ENCODE measurements at places on chromosomes 5 and 9.

GRCh38 chr9:86079865-86080469, 19.4 kb downstream of the GOLM1 start:
- DNase-seq, result no peak

DNA sequence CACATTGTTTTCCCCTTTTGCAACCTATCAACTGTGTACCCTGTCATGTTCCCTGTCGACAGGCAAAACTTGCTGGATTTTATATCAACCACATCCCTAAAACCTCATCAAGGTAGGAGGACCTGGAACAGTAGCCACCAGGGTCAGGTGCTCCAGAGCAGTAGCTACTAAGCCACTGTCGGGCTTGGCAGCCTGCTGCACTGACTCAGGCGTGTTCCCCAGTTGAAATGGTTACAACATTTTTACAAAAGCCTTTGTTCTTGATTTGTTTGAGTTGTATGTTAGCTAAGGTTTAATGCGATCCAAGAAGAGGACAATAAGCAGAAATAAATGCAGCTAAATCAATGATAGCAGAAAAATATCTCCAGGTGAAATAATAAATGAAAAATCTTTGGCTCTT, 407.4 kb upstream of the TLE4 start:
- DNase-seq, result no peak

DNA sequence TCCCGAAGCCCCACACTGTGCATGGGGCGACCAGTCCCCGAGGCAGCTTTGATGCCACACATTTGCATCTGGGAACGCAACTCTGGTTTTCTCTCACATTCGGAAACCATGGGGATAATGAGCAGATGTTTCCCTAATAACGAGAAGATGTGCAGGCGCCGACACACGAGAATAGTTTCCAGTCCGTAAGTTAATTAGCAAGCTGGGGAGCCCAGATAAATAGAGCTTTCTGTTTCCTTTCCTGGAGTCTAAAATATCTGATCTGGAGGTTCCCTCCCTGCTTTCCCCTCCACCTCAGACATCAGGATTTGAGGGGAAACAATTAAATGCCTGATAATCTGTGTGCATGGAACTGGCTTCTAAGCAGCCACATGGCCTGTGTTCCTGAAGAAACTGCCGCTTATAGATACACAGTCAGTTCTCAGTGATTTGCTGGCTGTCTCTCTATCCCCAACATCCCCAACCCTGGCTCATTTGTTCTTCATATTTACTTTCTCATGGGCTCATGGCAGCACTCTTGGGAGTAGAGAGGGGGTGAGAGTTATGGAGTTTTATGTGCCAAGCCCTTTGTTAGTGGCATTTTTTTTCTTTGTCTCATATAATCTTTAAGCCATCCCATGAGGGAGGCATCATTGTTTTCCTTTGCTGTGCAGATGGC, 62.8 kb downstream of the PDZD2 start:
- DNase-seq, result no peak

DNA sequence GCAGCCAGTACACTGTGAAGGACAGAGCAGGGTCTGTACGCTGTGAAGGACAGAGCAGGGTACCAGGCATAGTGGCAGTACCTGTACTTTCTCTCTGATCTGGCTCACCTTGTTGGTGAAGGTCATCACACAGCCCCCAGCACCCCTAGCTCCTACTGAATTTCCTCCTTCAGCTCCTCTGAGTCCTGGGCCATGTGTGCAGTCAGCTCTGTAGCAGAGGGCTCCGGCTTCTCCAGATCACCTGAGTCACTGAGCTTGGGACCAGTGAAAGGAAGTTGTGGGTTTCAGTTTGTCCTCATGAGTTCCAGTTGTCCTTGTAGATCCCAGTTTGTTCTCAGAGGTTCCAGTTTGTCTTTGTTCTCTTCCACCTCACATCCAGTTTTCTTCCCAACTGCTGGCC, 5.5 kb downstream of the NUDT2 start:
- DNase-seq, result no peak

DNA sequence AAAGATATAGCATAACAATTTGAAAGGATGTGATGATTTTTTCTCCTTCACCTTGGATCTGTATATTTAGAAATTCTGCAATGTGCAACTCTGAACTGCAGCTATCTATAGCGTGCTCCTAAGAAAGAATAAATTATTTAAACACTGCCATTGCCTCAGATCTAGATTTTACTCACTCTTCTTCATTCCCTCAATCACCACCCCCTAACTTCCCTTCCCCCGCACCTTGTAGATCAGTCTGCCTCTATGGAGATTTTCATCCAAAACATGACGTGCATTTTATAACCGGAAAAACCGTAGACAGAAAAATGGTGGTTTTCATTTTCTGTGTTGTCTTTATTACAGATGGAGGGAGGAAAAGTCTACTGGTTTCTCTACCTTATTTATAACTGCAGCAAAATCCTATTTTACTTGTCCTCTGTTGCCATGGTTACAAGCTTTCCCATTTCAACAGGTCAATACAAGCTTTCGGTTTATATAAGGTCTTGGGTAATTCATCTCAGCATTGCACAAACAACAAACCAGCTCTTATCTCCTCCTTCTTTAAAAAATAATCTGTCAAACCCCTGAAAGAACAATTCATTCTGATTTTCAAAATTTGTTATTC, 480.0 kb downstream of the TAF11L14 start:
- no peak for DNase-seq

- DNase-seq, result no peak
Observed at GRCh38 chr9:31030741-31031202, 1353.7 kb upstream of the ACO1 start.

DNA sequence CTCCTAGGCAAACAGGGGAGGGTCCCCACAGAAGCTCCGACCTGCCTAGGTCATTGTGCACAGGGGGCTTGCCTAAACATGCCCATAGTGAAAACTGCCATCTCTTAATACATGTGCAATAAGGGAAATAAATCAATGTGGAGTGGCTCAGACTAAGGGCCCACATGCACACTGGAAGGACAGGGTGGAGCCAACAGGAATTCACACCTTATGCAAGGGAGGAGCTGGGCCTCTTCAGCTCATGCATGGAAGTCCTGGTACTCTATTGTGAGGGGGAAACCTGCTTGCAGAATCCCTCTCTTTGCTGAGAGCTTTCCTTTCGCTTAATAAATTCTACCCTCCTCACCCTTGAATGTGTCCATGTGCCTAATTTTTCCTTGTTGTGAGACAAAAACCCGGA, 815.8 kb downstream of the EFNA5 start:
- DNase-seq, result no peak

GRCh38 chr5:75567710-75568109, 43.5 kb upstream of the ANKDD1B start:
- no peak for DNase-seq

GRCh38 chr5:150181766-150182545, 7.9 kb upstream of the SLC6A7 start:
- no peak for DNase-seq

- DNase-seq, result peak; percentile 83
Observed at GRCh38 chr9:32968101-32969011, 33.1 kb downstream of the APTX start.

DNA sequence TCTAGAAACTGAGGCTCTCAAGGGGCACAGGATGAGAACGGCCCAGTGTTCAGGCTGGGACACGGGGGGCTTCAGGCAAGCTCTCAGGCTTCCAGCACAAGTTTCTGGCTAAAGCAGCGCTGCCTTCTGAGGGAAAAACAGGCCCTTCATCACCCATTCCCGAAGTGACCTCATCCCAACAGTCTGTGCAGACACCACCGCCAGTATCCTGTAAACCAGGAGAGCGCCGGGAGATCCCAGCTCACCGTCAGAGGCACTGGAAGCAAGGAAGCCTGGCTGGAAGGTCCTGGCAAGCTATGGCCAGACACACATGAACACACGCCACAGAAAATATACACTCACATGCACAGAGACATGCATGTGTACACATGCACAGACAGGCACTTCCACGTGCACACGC, 8.8 kb downstream of the SLC12A7 start:
- DNase-seq, result no peak

DNA sequence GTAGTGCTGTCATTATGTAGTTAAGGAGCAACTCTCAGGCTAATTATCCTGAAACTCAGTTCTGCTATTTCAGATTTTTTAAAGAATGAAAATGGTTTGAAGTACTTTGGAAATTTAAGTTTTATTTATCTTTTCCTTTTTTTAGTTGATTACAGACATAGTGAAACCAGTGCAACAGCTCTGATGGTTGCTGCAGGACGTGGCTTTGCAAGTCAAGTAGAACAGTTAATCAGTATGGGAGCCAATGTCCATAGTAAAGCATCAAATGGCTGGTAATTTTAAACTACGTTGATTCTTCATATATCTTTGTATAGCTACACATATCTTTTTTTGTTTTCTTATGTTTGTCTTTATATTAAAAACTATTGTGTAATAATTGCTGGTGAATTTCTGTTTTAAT, 34.9 kb downstream of the YTHDC2 start:
- DNase-seq, result no peak

GRCh38 chr9:129080298-129080600, 662 bp upstream of the DOLPP1 start:
- no peak for DNase-seq

DNA sequence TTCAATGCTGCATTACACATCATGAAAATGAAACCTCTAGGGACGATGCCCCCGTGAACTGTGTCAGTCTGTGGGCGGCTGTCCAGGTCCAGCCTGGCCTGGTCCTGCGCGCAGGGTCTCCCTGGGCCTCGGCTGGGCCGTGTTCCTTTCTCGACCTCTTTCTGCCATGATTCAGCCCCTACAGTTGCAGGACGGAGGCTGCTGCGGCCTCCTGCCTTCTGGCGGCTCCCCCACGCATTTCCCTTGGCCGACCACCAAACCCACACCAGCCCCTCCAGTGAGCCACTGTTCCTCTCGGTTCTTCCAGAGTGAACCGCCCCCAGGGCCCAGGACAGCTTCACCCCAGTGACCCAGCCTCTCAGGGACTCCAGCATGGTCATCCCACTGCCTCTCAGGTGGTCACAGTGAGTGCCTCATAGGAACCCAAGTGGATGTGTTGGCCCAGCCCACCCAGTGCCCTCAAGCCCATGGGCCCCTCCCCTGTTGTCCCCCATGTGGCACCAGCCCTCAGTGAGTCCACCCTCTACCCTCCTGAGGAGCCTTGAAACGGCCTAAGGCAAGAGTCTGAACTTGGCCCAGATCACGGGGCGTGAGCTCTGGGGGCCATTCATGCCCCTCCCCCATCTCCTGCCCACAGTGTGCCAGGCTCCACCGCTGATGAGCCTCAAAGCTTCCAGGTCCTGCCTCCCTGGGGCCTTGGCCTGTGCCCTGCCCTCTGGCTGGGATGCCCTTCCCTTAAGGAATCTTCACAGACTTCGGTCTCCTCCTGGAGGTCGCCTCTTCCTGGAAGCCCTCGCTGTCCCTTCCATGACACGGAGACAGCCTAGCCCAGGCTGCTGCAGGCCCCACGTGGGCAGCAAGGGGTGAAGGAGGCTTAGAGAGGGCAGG, 10.0 kb upstream of the CLIC3 start:
- no peak for DNase-seq

DNA sequence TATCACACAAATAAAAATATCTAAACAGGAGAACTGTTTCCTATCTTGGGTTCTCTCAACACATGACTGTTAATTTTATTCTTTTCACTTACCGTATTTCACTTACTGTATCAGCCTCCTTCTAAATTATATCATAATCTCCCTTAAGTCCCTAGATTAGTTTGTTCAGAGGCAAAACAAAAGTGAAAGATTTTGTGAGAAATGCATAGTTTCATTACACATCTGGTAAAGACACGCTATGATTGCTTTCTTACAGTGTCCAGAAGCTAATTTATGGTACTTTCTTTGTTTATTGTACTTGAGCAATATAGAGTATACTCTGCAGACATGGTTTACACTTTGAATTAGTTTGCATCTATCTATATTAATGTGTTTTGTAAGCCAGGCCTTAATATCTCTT, 159.7 kb upstream of the TLX3 start:
- no peak for DNase-seq

GRCh38 chr9:79259858-79260257, 311.9 kb upstream of the TLE4 start:
- DNase-seq, result no peak

DNA sequence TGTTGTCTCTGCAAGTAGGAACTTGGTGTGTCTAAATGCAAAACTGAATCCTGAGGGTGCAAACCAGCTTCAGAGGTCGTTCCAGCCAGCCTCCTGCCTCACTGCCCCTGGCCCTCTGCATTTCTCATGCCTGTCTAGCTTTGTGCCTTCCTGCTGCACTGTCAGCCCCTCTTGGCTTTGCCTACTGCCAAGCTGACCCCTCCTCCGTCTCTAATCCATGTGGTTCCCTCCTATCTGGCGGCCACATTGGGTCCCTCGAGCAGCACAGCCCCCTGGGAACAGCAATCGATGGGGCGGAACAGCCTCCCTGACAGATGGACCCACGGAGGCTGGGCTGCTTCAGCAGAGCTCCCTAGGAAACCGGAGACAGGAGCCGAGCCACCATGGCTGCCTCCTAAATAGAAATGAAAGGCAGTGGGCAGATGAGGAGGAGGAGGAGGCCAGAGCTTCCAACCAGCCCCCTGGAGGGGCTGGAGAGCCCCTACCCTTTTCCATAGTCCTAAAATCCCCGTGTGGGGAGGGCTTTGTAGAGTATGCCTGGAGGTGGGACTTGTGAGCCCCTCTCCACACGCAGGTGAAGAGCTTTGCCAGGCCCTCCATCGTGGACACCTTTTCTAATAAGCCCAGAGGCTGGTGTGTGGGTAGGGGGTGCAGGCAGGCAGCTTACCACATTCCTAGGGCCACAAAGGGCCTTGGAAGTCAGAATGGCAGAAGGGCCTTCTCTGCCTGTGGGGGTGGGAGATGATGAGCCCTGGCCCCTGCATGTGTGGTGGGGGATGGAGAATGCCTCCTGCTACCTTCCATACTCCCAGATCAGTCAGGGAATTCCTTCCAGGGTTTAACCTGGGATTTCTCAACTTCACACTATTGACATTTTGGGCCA, 9.2 kb upstream of the CXXC5 start:
- DNase-seq, result peak; percentile 47

DNA sequence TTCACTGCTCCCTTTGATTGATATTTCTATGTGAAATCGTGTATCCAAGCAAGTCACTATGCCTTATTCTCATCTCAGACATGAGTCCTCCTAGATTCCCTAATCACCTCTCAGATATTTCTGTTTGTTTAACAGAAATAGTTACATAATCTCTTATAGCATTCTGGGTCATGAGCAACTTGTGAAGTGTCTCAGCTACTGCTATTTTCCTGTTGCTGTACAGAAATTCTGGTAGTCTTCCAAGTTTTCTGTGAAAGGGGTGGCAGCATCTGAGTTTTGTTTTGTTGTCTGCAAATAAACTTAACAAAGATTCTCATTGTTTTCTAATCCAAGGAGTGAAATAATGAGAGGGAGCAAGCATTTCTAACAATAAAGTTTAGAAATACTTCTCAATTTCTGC, 256.9 kb upstream of the ST8SIA4 start:
- no peak for DNase-seq

- no peak for DNase-seq
Observed at GRCh38 chr5:60020457-60020856, 126.9 kb upstream of the PDE4D start.

DNA sequence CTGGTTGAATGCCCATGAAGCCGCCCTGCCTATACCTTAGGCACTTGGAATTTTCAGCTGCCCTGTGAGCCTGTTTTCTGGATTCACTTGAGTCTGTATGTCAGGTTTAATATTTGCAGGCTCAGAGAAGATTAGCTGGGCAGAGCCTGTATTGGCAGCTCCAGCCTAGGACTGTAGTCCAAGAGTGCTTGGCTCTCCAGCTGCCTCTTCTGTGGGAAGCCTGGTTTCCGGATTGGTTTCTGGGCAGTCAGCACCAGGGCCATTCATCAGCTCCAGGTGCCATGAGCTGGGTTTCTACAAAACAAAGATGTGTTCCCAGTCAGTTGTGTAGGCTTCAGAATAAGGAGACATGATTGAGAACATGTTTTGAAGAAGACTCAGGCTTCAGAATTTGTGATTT, 90.1 kb downstream of the ARHGAP26 start:
- DNase-seq, result no peak

GRCh38 chr5:173240091-173241050, 5.4 kb upstream of the NKX2-5 start:
- no peak for DNase-seq

Measured in activated effector memory CD4-positive, alpha-beta T cell treated with anti-CD3 and anti-CD28 coated beads, Interleukin-2, amount 50 U/mL, for 16 hours (primary cell).